ENCODE measurements at places on chromosomes 6 and 20.

DNA sequence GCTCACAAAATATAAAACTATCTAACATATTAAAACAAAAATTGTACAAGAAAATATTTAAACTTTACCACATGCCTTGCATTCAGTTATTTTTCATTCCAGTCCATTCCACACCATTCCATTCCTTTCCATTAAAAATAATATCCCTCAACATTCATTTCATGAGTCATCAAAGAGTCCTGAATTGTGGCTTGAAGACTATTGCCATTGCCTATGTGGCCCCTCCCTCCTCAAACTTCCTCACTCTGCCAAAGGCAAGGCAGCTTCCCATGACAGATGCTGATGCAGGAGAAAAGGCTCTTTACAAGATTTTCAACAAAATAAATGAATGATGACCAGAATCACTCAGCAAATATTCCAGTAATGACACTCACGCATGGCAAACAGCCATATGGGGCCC, 31.7 kb downstream of the IL20RA start:
- DNase-seq: peak; percentile 31

DNA sequence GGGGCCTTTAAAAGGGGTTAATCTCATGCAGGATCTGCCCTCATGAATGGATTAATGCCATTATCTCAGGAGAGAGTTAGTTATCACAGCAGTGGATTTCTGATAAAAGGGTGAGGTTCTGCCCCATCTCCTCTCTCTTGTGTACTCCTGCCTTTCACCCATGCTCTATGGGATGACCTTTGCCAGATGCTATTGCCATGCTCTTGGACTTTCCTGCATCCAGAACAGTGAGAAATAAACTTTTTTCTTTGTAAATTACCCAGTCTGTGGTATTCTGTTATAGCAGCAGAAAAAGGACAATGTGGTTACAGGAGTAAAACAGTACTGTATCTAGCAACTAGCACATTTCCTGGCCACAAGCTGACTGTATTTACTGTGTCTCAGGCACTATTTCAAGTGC, 58.0 kb upstream of the CCN2 start:
- DNase-seq: no peak

DNA sequence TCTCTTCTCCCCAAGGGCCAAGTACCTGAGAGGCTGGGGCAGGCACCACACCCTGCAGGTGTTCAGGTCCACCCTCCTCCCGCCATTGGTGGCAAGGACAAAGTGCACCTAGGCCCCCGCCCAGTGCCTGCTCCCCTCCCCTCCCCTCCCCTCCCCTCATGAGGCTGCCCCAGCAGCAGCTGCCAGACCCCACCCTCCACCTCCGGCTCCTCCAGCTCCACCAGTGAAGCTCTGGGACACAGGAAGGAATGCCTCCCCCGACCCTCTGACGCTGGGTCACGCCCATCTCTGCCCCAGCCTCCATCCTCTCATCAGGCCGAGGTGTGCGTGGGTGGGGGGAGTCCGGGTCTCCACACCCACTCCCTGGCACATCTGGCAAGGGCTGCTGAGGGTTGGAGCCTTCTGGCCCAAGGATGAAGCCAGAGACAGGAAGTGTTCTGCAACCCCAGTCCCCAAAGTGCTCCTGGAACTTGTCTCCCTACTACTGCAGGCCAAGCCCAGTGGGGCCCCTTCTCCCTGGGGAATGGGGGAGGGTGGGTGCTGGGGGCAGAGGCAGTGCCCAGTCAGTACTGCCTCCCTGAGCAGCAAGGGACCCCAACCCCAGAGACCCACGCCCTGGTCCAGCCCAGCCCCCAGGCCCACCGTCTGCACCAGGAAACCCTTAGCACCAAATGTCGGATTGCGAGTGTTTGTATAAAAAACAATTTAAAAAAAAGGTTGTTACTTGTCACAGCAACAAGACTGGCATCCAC, 1.6 kb upstream of the UCKL1 start:
- DNase-seq: peak; percentile 65

- no peak for DNase-seq
These were observed 57.9 kb upstream of the EMILIN3 start for GRCh38 chr20:41424546-41424945.

DNA sequence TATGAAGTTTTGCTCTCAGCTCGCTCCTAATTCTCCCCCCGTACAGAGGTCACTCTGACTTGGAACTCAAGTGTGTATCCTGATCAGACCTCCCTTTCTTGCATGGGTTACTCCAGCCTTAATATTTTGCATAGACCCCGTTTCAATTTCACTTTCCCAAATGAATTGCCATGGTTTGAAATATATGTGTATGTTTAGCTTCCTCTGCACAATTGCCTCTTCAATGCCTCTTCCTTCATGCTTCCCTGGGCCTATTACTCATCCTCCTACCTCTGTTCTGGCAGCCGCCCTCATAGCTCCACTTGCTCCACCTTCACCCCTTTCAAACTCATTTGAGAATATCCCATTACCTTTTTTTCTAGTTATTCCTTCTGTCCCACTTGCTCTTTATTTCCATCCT, 90.0 kb upstream of the SAMD5 start:
- no peak for DNase-seq

DNA sequence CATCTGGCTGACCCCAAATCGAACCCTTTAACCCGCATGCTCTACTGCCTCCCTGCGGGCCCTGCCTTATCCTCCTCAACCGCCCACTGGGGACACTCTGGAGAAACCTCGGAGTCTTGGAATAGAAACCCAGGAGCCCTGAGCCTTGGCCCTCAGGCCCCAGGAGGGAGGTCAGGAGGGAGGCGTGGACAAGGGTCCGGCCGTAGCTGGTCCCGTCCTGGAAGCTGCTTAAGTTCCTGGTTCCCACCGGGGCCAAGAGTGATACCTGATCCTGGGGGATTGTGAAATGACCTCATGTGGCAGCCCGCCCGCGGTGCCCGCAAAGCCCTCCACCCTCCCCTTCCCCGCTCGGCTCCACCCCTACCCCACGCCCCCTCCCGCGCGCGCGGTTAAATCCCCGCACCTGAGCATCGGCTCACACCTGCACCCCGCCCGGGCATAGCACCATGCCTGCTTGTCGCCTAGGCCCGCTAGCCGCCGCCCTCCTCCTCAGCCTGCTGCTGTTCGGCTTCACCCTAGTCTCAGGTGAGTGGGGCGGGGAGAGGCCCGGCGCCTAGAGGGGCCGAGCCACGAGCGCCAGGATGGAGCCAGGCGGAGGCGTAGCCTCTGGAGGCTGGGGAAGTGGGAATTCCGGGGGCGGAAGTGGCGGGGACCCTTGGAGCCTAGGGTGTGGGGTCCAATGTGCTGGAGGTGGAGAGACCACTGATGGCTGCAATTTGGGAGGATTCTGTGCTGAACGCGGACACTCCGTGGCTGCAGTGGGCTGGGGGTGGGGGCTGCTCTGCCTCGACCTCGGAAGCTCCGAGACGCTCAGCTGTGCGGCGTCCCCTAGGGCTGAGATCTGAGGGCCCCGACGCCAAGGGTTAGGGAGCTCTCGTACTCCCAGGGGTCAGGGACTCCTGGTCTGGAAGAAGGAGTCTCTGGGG, at the start of gene WFDC2:
TSS of gene WFDC2 (plus strand) at position 418 of the 926 bp plus-strand sequence. CDS start at position 447, 29 bp downstream.
- DNase-seq: no peak

DNA sequence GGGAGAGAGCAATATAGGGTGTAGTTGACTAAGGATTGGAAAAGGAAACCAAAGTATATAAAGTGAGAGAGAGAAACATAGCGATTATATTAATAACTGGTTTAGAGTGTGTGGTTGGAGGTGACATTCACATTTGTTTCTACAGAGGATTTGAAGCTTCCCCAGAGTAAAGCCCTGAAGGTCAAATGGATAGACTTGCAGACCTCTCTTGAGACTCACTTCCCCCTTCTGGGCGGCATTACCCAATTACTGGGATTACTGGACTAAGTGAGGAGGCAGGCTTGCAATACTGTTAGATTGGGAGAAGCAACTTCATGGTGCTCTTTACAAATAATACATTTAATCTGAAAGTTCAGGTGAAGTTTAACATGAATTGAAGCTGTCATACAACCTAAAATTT, 10.7 kb downstream of the FIG4 start:
- DNase-seq: no peak

DNA sequence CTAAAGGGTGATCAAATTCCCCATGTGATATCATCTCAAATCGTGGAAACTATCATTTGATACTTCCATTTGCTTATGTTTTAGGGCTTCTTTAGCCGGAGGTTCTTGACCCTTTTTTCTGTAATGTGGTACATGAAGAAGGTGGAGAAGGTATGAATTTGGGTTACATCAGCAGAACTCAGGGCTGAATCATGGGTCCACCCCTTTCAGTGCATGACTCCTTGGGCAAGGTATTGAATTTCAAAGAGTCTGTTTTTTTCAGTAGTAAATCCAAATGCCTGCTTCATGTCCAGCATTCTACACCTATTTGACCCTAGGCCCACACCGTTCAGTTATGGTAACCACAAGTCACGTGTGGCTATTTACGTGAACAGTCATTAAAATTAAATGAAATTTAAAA, 30.6 kb upstream of the QKI start:
- DNase-seq: peak; percentile 33

- peak; percentile 48 for DNase-seq
These were observed 3.5 kb downstream of the MYLK2 start for GRCh38 chr20:31822421-31823330.

GRCh38 chr20:4926531-4927156, 74.7 kb downstream of the SLC23A2 start:
- DNase-seq: no peak

DNA sequence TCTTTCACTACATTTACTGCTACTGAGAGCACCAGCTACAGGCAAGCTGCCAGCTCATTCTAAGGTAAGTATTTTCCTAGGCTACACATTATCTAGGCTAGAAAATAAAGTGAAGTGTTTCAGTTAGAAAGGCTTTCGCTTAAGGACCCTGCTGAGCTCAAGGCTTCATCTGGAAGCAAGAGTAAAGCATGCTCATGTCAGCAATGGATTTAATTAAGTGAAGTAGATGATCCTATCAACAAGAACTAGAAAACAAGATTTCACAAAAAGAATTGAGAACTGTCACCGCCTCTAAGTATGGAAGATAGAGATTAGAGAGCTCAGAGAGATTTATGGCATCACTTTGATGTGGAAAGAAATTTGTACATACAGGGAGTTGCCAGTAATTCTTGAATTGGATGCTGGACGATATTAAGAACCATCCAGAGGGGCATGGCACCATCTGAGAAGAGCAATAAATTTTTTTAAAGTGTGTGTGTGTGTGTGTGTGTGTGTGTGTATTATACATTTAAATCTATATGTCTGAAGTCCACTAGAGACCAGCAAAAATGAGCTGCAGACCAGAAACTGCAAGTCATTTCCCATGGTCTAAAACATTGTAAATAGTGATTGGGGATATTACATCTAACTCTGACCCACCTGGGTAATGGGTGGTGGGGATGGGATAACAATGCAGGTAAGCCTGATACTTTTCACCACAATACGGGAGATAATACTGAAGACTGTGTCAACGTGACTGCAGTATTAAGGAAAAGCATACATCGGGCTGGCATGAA, 105.2 kb upstream of the MAP7 start:
- DNase-seq: no peak

GRCh38 chr6:13166916-13167315, 161.4 kb downstream of the TBC1D7 start:
- no peak for DNase-seq

- DNase-seq: no peak
These were observed 9.0 kb downstream of the ACTR5 start for GRCh38 chr20:38757145-38757775.

DNA sequence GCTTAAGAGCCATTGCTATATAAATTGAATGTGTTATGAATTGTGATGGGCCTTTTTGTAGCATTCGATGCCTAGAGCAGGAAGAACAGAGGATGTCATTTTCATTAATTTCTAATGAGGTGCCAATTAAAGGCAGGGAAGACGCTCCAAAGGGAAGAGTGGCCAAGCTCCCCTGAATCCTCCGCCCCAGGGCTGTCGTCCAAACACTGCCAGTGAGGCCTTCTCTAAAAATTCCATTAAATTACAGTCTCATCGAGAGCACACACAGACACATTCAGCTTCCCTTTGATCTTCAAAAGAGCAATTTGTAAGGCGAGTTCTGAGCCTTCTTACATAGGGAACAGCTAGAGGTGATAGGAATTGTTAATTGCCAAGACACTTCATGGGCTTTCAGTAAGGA, 300.0 kb downstream of the ZFAND3 start:
- no peak for DNase-seq

- DNase-seq: no peak
These were observed 295 bp downstream of the KCNB1 start for GRCh38 chr20:49482173-49482572.

GRCh38 chr6:113476937-113477839, 380.0 kb upstream of the MARCKS start:
- DNase-seq: peak; percentile 80

- peak; percentile 18 for DNase-seq
These were observed 416.9 kb downstream of the FRK start for GRCh38 chr6:115643762-115644161.

- peak; percentile 59 for DNase-seq
These were observed 40.6 kb downstream of the SH3BGRL2 start for GRCh38 chr6:79671600-79672266.

- DNase-seq: no peak
These were observed 36.4 kb downstream of the LYRM2 start for GRCh38 chr6:89602166-89602565.

GRCh38 chr20:47984437-47984836, 199.2 kb upstream of the SULF2 start:
- no peak for DNase-seq

GRCh38 chr20:1322511-1323245, 6.3 kb downstream of the SDCBP2 start:
- DNase-seq: peak; percentile 99

GRCh38 chr6:19979059-19979458, 141.9 kb downstream of the ID4 start:
- DNase-seq: peak; percentile 18

- DNase-seq: peak; percentile 58
These were observed 200.2 kb upstream of the SUPT3H start for GRCh38 chr6:45577836-45578504.

- DNase-seq: no peak
These were observed 166.3 kb upstream of the PDE10A start for GRCh38 chr6:165829376-165829775.

GRCh38 chr20:58236612-58237317, 8.3 kb upstream of the ANKRD60 start:
- peak; percentile 66 for DNase-seq

DNA sequence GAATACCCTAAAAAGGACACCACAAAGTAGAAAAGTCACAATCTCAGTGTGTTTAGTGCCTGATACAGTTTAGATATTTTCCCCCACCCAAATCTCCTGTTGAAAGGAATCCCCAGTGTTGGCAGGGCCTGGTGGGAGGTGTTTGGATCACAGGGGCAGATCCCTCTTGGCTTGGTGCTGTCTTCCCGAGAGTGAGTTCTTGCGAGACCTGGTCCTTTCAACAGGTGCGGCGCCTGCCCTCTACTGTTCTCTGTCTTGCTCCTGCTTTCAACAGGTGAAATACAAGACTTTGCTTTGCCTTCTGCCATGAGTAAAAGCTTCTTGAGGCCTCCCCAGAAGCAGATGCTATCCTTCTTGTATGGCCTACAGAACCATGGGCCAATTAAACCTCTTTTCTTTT, 534.3 kb upstream of the NRSN1 start:
- DNase-seq: no peak

GRCh38 chr6:20202324-20202658, 10.0 kb downstream of the MBOAT1 start:
- no peak for DNase-seq
